ENCODE measurements at places on chromosomes 6 and 20.
A peak's percentile ranks its signal among the peaks of the same experiment; 100 is the strongest.

DNA sequence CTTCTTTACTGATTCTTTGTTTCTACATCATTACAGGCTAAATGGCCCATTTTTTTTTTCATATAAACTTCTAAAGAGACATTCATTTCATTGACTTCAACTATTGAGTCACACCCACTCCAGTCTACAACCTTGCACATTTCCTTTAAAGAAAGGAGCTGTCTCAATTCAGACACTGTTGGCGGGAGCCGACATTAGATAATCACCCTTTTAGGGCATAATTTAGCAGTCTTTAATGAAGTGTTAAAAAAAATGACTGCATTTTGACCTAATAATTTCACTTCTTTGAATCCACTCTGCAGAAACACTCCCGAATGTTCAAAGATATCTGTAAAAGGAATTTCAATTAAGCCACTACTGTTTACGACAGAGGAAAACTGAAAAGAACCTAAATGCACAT lies 1.5 kb downstream of the EPM2A start:
- H3K4me1 ChIP-seq = peaks cover 38% of the 10 kb centered on the region
- H3K27me3 ChIP-seq = no peaks in the 10 kb centered on the region
- H3K4me3 ChIP-seq = no peak overlapping the region
- peaks cover 8% of the 10 kb centered on the region for H3K36me3 ChIP-seq
- peak overlapping the region; percentile 96 for H3K27ac ChIP-seq
- DNase-seq = no peak

DNA sequence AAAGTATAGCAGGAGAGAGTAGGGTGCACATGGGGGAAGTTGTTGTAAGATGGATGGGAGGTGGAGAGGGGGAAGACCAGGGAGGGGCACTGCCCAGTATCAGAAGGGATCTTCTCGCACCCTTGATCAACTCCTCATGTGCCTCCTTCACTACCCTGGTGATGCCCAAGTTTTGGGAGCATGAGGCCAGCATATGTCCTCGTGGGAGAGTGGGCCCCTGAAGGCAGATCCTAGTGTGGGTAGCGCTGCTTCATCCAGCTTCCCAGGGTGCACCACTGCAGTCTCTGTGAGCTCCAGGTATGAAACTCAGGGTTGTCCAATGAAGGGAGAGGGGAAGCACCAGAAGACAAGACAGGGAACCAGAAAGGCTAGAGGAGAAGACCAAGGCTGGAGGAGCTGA lies 82.2 kb upstream of the FOXP4 start:
- no peak for DNase-seq
- peaks cover 2% of the 10 kb centered on the region for H3K4me1 ChIP-seq
- H3K27me3 ChIP-seq = peaks cover 4% of the 10 kb centered on the region
- H3K4me3 ChIP-seq = no peak overlapping the region

- peaks cover 2% of the 10 kb centered on the region for H3K36me3 ChIP-seq
- no peaks in the 10 kb centered on the region for H3K27me3 ChIP-seq
- H3K27ac ChIP-seq = no peak overlapping the region
- no peak for DNase-seq
- no peaks in the 10 kb centered on the region for H3K4me1 ChIP-seq
Observed at GRCh38 chr6:53892707-53893106, 97.9 kb downstream of the LRRC1 start.

DNA sequence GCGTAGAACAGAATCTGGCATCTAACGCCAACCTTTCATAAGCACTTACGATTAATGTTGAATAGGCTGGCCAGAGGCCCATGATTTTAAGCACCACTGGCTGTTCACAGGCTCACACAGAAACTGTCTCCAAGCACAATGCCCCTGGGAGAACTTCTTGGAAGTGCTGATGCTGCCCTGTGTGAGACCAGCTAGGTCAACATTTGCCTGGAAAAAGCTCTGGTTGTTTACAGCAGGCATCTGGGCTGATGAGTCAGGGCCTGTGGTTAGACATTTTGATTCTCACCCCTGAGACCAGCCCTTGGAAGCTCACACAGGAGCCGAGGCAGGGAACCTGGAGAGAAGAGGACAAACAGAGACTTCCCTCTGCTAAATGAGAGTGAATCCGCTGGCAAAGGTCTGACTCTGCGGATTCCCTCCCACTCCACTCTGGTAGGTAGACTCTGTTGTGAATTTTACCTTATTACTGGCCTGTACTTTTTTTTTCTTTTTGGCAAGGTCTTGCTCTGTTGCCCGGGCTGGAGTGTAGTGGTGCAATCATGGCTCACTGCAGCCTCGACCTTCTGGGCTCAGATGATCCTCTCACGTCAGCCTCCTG lies 6.8 kb upstream of the SULF2 start:
- DNase-seq = peak; percentile 27
- H3K4me3 ChIP-seq = no peak overlapping the region
- no peak overlapping the region for H3K27ac ChIP-seq
- peaks cover 3% of the 10 kb centered on the region for H3K27me3 ChIP-seq
- peaks cover 4% of the 10 kb centered on the region for H3K4me1 ChIP-seq

DNA sequence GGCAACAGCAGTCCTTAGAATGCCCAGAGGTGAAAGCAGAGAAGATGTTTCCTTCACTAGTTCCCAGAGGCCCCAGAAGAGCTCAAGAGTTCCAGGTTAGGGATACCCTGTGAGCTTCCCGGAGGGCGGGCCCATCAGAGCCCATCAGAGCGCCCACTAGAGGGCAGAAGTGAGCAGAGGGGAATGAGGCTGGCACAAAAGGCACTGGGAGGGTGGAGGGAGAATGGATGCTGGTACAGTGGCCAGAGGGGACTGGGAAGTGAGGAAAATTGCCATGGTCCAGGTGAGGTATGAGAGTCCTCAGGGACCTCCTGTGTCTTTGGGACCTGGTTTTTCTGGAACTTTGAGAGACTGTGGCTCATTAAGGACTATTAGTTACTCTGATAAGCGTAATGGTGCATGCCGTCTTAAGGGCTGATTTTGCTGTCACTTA lies 57.3 kb downstream of the LINC00237 start:
- no peak overlapping the region for H3K27ac ChIP-seq
- peaks cover 42% of the 10 kb centered on the region for H3K27me3 ChIP-seq
- H3K36me3 ChIP-seq = no peaks in the 10 kb centered on the region
- H3K4me3 ChIP-seq = no peak overlapping the region
- no peaks in the 10 kb centered on the region for H3K4me1 ChIP-seq
- peak; percentile 15 for DNase-seq

DNA sequence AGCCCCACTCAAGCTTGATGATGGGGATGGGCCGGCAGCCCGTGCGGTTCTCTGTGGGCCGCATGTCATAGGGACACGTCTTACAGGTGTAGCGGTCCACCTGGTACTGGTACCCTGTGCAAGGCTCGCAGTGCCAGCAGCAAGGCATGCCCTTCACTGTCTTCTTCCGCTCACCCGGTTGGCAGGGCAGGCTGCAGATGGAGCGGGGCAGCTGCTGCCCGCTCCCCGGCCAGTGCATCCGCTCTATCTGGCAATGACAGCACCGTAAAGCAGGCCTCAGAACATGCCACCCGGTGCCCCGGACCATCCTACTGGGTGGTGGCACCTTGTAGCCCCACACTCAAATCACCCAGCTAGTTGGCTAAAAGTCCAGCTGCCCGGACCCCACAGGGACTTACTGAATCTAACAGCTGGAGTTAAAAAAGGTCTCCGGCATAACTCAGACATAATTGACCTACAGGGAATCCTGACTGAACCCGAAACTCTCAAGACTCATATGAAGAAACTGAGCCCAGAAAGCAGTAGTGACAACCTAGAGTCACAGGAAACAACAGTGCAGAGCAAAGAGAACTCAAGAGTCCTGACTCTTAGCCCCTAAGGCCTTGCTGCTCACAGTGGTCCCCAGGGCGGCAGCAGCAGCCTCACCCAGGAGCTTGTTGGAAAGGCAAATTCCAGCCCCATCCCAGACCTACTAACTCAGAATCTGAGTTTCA lies 109.4 kb downstream of the GRM4 start:
- no peaks in the 10 kb centered on the region for H3K27me3 ChIP-seq
- no peak overlapping the region for H3K27ac ChIP-seq
- H3K4me1 ChIP-seq = no peaks in the 10 kb centered on the region
- H3K36me3 ChIP-seq = no peaks in the 10 kb centered on the region

DNA sequence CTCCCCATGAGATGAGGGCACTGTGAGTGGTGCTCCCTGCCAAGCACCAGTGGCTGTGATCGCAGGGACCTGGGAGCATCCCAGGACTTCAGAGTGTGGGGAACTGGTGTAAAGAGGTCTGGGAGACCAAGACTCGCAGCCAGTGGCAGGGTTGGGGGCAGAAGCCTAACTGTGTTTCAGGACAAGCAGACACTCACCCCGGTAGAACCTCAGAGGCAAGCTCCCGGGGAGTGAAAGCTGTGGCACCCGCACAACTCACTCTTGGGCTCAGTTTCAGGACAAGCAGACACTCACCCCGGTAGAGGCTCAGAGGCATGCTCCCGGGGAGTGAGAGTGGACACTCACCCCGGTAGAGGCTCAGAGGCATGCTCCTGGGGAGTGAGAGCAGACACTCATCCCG lies 112.8 kb downstream of the ASXL1 start:
- no peak overlapping the region for H3K4me3 ChIP-seq
- H3K27ac ChIP-seq = peak overlapping the region; percentile 40
- no peak for DNase-seq
- peaks cover 38% of the 10 kb centered on the region for H3K36me3 ChIP-seq
- H3K4me1 ChIP-seq = peaks cover 81% of the 10 kb centered on the region

DNA sequence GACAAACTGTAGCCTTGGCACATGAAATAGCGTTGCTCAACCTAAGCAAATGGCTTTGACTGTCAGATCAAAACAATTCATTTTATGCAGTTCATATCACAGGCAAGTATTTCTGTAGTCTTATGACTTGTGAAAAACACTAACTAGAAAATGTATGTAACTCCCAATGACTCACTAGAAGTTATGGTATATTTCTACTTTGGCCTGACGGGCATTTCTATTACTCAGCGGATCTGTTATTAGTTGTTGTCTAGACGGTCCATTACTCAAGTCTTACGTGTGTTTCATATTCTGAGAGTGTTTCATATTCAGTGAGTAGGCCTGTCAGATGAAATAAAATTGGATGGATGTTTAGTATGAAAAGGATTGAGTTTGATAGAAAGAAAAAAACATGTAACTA lies 880.9 kb downstream of the PRIM2 start:
- H3K27ac ChIP-seq = no peak overlapping the region
- no peaks in the 10 kb centered on the region for H3K27me3 ChIP-seq
- DNase-seq = no peak
- no peaks in the 10 kb centered on the region for H3K4me1 ChIP-seq
- H3K4me3 ChIP-seq = no peak overlapping the region

DNA sequence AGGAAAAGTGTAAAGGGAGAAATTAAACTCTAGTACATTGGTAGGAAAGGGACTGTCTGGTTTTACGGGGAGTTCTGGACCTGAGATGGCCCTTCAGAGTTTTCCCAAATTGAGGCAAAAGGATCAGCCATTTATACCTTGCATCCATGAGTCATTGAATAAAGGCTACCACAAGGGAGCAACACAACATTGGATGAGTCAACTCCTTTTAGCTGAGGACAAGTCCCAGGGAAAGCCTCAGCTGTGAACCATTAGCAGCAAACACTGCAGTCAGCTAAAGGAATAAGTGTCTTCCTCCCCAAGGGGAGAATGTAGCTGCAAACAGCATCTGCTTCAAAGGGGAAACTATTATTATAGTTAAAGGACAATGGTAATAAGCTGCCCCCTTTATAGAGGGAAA lies 468.7 kb upstream of the ID4 start:
- H3K27ac ChIP-seq = no peak overlapping the region
- DNase-seq = no peak
- no peaks in the 10 kb centered on the region for H3K36me3 ChIP-seq
- H3K4me3 ChIP-seq = no peak overlapping the region
- H3K27me3 ChIP-seq = no peaks in the 10 kb centered on the region
- no peaks in the 10 kb centered on the region for H3K4me1 ChIP-seq

DNA sequence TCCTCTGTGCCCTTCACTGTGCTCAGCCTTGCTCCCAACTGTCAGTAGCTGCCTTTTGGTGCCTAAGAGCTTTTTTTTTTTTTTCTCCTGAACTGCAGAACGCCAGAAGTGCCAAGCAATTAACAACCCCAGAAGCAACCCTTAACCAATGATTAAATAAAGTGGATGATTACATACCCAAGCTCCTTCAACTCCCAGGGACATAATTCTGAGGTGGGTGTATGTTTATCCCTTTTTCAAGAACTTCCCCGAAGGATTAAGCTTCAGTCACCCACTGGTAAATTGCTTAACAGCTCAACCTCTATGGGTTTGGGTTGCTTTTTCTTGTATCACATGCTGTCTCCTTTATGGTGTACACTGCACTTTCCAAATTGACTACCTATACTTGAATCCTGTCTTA lies 41.1 kb downstream of the KLHL31 start:
- H3K4me3 ChIP-seq = no peak overlapping the region
- H3K27ac ChIP-seq = no peak overlapping the region
- no peak for DNase-seq
- H3K4me1 ChIP-seq = no peaks in the 10 kb centered on the region
- no peaks in the 10 kb centered on the region for H3K36me3 ChIP-seq

- H3K4me3 ChIP-seq = no peak overlapping the region
- no peaks in the 10 kb centered on the region for H3K4me1 ChIP-seq
- H3K36me3 ChIP-seq = no peaks in the 10 kb centered on the region
- H3K27ac ChIP-seq = no peak overlapping the region
Observed at GRCh38 chr6:8627085-8627861, 191.9 kb upstream of the SLC35B3 start.

GRCh38 chr6:4953440-4953839 lies 50.4 kb downstream of the RPP40 start:
- peaks cover 15% of the 10 kb centered on the region for H3K36me3 ChIP-seq
- no peak overlapping the region for H3K4me3 ChIP-seq
- H3K4me1 ChIP-seq = no peaks in the 10 kb centered on the region
- H3K27me3 ChIP-seq = no peaks in the 10 kb centered on the region
- no peak overlapping the region for H3K27ac ChIP-seq
- no peak for DNase-seq

- H3K36me3 ChIP-seq = no peaks in the 10 kb centered on the region
- no peaks in the 10 kb centered on the region for H3K27me3 ChIP-seq
- H3K27ac ChIP-seq = no peak overlapping the region
- no peak overlapping the region for H3K4me3 ChIP-seq
- peaks cover 9% of the 10 kb centered on the region for H3K4me1 ChIP-seq
Observed at GRCh38 chr6:89987830-89988229, 93.6 kb downstream of the GJA10 start.

DNA sequence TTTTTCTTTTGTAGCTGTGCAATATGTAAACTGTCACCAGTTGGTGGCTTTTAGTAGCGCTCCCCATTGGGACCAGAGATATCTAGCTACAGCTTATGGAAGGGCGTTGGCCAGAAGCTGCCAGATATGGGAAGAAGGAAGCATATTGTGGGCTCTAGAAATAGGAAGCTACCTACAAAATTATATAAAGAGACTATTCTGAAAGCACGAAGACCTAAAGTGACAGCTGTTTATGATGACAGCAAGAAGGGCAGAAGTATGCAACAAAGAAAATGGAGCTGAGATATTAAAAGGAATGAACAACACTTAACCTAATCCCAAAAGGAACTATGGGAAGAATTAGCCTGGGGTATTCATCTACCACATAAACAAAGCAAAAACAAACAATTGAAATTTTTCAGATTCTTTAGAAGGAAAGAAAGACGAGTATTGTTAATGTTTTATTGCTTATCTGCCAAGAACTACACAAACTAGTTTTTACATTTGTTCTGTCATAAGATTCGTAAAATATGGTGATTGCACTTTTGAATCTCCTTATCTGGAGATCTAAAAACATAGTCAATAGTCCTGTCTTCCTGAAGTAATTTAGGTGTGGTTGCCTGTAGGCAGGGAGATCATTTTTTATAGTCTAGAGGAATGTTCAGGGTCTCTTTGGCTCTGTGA lies 81.6 kb downstream of the NCOA7 start:
- H3K27ac ChIP-seq = no peak overlapping the region
- no peaks in the 10 kb centered on the region for H3K27me3 ChIP-seq
- H3K4me1 ChIP-seq = peaks cover 4% of the 10 kb centered on the region
- no peak for DNase-seq
- peaks cover 40% of the 10 kb centered on the region for H3K36me3 ChIP-seq
